T-cell (primary cell): ENCODE measurements at places on chromosomes 16 and 17. TPM values are rescaled to one million over a fixed set of nuclear protein-coding genes. Genes with fewer than 3 reads are reported as not detected.

SLC13A5 gene
- total RNA-seq: not detected

KCNJ16 gene
- total RNA-seq: not detected

PRSS33 gene
- total RNA-seq: not detected

IKZF3 gene
- total RNA-seq: 78.1 TPM

GRCh38 chr17:16875662-16876061 is 96.3 kb downstream of the TNFRSF13B start:
- no peak overlapping the region for H3K4me3 ChIP-seq
- H3K27me3 ChIP-seq: no peaks in the 10 kb centered on the region
- no peak overlapping the region for H3K27ac ChIP-seq

DNA sequence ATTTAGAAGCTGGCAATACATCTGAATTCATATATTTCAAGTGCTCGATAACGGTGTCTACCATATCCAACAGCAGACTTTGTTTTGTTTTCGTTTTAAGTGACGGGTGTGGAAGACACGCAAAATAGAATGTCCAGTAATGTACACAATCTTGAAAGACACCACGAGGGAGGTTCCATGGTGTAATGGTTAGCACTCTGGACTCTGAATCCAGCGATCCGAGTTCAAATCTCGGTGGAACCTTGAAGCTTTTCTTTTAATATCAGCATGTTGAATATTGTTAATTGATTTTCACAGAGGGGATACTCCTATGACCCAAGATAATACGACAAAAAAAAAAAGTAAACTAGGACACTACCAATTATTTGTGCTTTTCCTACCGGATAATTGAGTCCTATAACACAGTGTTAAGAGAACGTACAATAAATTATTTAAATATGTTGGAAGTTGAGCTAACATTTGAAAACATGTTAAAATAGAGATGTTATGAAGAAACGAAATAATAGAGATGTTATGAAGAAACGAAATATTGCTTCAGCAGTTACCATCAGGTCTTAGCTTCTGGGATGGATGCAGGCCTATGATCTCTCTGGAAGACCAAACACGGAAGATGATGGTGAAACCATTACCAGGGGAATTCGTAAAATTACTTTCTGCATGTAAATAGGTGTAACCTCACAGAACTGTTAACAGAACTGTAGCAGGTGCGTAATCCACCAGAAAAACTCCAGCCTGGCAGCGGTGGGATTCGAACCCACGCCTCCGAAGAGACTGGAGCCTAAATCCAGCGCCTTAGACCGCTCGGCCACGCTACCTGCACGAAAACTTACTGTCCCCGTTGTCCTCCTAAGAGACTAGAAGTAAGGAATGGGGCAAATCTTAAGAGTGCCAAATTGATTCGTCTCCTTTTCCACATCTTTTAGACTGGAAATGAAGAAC is 1.5 kb upstream of the ALOXE3 start:
- H3K4me1 ChIP-seq: peaks cover 52% of the 10 kb centered on the region
- H3K36me3 ChIP-seq: no peaks in the 10 kb centered on the region
- peak overlapping the region; percentile 51 for H3K27ac ChIP-seq
- H3K4me3 ChIP-seq: peak overlapping the region; percentile 99
- peaks cover 75% of the 10 kb centered on the region for H3K27me3 ChIP-seq
- DNase-seq: peak; percentile 78

DNA sequence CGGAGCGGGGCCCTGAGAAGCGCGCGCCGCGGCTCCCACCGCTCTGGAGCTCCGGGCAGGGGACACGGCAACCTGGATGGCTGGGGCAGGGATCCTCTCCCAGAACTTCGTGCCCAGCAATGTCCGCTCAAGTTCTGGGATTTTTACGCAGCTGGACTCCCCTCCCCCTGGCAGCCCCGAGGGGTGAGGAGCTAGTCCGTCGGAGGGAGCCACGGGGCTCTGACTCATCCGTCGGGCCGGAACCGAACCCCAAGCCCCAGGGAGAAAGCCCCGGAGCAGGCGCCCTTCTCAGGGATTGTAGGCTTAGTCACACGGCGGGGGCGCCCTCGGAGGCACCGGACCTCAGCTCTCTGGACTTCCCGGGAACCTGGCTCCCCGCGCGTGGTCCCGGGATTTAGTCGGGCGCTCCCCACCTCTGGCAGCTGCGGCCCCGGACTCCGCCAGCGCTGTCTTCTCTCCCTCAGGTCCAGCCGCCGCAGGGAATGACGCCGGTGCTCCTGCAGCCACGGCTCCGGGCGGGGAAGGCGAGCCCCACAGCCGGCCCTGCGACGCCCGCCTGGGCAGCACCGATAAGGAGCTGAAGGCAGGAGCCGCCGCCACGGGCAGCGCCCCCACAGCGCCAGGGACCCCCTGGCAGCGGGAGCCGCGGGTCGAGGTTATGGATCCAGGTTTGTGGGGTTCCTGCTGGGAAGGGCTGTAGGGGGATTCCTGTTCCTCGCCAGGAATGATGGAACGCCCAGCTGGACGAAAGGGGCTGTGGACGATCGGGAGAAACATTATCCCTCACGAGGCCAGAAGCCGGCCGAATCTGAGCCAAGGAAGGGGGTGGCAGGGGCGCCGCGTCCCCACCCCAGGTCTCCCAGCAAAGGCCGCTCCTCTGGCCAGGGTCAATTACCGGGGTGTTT is 830 bp downstream of the SPHK1 start:
- H3K4me1 ChIP-seq: peaks cover 10% of the 10 kb centered on the region
- H3K27me3 ChIP-seq: peaks cover 33% of the 10 kb centered on the region
- DNase-seq: no peak

DNA sequence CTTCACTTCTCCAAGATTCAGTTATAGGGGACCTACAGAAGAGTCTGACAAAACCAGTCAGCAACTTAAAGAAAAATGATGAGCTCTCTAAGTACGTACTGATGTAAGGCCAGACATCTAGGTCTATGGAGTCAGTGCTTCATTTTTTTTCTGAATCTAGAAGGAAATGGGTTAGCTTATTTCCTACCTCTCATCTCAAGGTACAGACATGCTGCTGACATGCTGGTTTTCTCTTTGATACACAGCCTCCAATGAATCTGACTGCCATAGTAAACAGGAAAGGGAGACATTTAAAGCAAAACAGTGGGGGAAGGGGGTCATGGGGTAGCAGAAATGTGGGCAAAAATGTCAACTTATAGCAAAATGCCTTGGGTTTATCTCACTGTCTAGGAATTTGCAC is 16.4 kb downstream of the CDR2 start:
- H3K36me3 ChIP-seq: no peaks in the 10 kb centered on the region
- no peaks in the 10 kb centered on the region for H3K27me3 ChIP-seq
- peak overlapping the region; percentile 91 for H3K27ac ChIP-seq
- no peak overlapping the region for H3K4me3 ChIP-seq

- no peaks in the 10 kb centered on the region for H3K4me1 ChIP-seq
- no peak overlapping the region for H3K4me3 ChIP-seq
- no peaks in the 10 kb centered on the region for H3K27me3 ChIP-seq
- DNase-seq: no peak
- no peaks in the 10 kb centered on the region for H3K36me3 ChIP-seq
Observed at GRCh38 chr17:71883845-71884244, 237.0 kb upstream of the SOX9 start.

GRCh38 chr16:12208341-12209035 is 232.0 kb downstream of the SNX29 start:
- no peak for DNase-seq
- peaks cover 12% of the 10 kb centered on the region for H3K36me3 ChIP-seq
- H3K27ac ChIP-seq: no peak overlapping the region
- no peaks in the 10 kb centered on the region for H3K4me1 ChIP-seq
- H3K27me3 ChIP-seq: no peaks in the 10 kb centered on the region

DNA sequence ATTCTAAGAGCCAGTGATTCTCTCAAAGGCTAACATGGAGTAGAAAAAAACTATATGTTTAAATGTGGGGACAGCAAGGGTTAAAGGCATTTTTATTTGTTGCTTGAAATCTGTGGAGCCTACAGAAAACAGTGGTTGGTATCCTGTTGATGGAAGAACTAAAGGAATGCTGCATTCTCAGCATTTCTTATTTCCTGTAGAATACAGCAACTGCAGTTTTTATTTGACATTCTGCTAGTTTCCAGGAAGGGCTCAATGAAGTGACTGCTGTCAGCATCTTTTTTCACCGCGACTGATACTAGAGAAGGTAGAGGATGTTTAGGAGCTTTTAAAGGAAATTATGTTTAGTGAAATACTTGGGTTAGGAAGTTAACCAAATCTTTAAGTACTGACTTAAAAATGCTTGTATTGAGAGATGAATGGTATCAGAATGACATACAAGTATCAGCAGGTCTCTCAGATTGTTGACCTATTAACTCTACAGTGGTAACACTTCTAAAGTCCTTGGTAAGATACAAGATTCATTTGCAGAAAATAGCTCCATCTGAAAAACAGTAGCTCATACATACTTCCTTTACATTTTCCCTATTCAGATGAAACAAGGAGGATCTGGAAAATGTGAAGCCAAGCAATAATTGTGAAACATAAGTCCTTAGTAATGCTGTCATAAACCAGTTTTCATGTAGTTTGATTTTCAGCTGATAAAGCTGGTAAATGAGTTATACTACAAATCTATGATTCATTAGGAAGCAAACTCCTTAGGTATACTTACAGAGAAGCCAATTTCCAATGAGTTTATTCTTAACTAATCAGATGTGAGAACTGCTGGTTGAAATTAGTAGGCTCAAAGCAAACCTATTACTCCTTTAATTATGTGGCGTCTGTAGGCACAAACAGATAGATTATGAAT is 15.2 kb downstream of the CLTC start:
- no peak overlapping the region for H3K27ac ChIP-seq
- H3K4me1 ChIP-seq: peaks cover 25% of the 10 kb centered on the region
- H3K4me3 ChIP-seq: no peak overlapping the region
- H3K36me3 ChIP-seq: no peaks in the 10 kb centered on the region

DNA sequence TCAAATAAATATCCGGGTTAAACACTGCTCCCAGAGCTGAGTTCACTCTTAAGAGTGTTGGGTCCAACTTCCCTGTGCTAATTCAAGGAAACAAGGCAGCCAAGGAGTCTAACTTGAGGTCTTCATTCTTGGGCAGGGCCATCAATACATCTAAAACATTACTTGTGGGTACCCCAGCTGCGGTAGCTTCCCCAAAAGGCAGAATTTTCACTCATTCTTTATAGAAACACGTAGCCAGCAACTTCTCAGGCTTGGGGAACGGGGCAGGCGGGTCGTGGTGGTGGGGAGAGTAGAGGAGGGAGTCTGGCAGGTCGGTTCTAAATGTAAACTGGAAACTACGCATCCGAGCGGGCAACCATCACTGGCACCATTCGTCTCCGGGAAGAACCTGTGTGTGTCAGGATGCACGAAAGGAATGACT is 666 bp upstream of the METTL9 start:
- peak overlapping the region; percentile 68 for H3K4me3 ChIP-seq
- H3K27me3 ChIP-seq: no peaks in the 10 kb centered on the region
- DNase-seq: no peak
- H3K36me3 ChIP-seq: no peaks in the 10 kb centered on the region

DNA sequence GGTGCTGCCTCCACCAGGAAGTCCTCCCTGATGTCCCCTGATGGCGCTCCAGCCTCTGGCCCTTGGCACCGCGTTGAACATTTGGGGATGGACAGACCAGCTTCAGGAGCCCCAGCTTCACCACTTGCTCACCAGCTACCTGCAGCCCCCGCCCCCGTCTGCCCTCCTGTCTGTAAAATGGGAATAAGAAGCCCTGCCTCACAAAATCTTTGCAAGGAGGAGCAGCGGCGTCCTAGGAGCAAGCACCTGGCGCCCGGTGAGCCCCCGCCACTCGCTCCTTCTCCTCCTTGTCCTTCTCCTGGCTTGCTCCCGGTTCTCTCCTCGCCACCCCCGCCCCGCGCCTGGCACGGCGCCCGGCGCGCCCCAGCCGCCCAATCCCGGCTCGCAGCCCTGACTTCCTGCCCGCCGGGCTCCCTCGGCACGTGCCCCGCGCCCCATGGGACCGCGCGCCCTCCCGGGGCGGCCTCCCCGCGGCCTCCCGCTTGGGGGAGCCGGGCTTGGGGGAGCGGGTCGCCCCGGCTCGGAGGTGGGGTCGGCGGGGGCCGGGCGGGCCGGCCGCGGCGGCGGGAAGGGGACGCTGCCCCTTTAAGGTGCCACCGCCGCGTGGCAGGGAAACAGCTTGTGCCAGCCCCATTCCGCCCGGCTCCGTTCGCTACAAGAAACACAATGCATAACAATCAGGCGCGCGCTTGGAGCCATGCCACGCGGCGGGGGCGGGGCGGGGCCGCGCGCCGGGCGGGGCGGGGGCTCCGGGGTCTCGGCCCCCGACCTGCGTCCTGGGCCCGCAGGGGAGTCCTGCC is 9.1 kb upstream of the PPP1R1B start:
- H3K27ac ChIP-seq: no peak overlapping the region
- H3K36me3 ChIP-seq: no peaks in the 10 kb centered on the region
- peaks cover 2% of the 10 kb centered on the region for H3K27me3 ChIP-seq

- DNase-seq: no peak
- H3K27ac ChIP-seq: no peak overlapping the region
- peaks cover 4% of the 10 kb centered on the region for H3K4me1 ChIP-seq
- no peak overlapping the region for H3K4me3 ChIP-seq
- H3K36me3 ChIP-seq: no peaks in the 10 kb centered on the region
- H3K27me3 ChIP-seq: no peaks in the 10 kb centered on the region
Observed at GRCh38 chr17:20284570-20285295, 182.6 kb downstream of the LGALS9B start.

DNA sequence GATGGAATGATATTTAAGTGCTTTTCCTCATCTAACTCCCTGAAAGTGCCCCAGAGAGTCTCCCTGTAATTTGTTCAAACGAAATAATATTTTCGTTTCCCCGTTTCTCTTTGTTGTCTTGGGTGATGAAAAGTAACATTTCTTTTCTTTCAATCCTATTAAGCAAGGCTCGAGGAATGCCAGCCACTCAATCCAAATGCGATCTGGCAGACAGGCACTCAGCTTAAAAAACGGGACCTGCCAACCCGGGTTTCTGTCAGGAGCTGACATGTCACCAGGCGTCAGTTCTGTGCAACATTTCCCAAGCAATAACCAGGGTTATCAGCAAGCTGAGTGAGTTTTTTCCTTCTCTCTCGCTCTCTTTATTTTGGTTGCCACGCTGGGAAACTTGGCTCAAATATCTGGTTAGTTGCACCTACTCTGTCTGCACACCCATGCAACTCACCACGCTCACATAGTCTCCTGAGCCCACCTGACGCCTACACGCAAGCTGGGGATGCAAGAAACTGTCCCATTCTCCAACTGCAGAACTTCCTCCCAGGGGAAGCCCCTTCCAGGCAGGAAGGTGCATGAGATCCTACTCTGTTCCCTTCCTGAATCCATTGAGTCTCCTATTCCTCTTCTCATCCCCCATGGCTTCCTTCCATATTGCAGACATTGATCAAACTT is 208.2 kb downstream of the C16orf78 start:
- no peaks in the 10 kb centered on the region for H3K36me3 ChIP-seq
- H3K27ac ChIP-seq: no peak overlapping the region
- H3K4me1 ChIP-seq: no peaks in the 10 kb centered on the region
- H3K4me3 ChIP-seq: no peak overlapping the region
- H3K27me3 ChIP-seq: no peaks in the 10 kb centered on the region

- no peak overlapping the region for H3K27ac ChIP-seq
- H3K36me3 ChIP-seq: no peaks in the 10 kb centered on the region
- H3K4me1 ChIP-seq: no peaks in the 10 kb centered on the region
- H3K27me3 ChIP-seq: no peaks in the 10 kb centered on the region
Observed at GRCh38 chr17:60006160-60006559, 41.6 kb upstream of the RNFT1 start.

DNA sequence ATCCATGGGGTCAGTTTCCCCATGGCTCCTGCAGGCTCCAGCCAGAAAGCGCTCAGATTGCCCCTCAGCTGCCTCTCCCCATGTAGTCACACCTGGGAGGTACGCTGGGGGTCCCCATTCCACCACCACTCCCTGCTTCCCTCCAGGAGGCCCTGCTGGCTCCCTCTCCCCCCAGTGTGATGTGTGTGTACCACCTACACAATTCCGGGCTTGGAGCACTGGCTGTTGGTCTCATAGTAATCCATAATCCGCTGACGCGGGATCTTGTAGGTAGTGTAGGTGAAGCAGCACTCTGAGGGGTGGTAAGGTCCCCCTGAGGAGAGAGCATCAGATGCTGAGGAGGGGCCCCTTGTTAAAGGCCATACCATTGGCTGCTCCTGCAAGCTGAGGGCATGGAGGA is 2.4 kb downstream of the CCL14 start:
- H3K36me3 ChIP-seq: no peaks in the 10 kb centered on the region
- no peak for DNase-seq
- H3K27me3 ChIP-seq: peaks cover 10% of the 10 kb centered on the region
- peaks cover 9% of the 10 kb centered on the region for H3K4me1 ChIP-seq
